ENCODE measurements at places on chromosomes 4 and X.
A peak's percentile ranks its signal among the peaks of the same experiment; 100 is the strongest.

- no peak for DNase-seq
Observed at GRCh38 chr4:2875556-2875955, 31.9 kb downstream of the ADD1 start.

DNA sequence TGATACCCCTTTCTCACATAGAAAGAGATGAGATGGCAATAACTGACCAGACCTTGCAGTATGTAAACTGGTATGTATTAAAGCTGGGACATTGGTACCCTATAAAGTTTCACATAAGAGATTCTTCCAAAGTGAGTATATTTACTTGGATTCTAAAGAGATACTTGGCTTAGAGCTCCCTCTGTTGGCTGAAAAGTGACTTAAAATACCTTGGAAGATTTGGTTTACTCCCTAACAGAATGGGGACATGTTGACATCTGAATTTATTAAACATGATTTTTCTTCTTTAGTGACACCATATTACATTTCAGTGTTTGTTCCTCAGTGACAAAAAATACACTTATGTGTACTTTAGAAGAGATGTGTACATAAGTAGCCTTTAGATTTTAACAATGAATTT is 47.9 kb upstream of the RGN start:
- no peak for DNase-seq

- DNase-seq = no peak
Observed at GRCh38 chr4:112854420-112854819, 195.0 kb upstream of the ANK2 start.

DNA sequence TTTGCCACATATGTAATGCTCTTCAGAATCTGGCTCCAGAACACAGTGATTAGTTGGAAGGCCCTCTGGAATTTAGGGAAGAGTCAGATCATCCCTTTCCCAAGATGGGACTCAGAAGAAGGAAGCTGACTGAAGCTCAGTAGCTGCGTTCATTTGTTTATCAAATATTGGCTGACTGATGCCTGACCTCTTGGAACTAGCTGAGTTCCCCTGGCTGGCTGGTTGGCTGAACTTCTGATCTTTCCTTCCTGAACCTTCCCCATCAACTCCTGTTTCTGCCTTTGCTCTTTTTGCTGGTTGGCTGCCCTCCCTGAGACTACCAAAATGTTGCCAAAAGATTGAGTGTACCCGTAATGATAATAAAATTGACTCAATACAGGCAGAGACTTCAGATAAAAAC is 866.5 kb upstream of the INTU start:
- no peak for DNase-seq

- DNase-seq = no peak
Observed at GRCh38 chr4:33914386-33914785, 2329.9 kb downstream of the ARAP2 start.

- DNase-seq = no peak
Observed at GRCh38 chr4:81113024-81113423, 82.5 kb downstream of the BMP3 start.

GRCh38 chr4:98125585-98125984 is 17.7 kb downstream of the STPG2 start:
- no peak for DNase-seq

DNA sequence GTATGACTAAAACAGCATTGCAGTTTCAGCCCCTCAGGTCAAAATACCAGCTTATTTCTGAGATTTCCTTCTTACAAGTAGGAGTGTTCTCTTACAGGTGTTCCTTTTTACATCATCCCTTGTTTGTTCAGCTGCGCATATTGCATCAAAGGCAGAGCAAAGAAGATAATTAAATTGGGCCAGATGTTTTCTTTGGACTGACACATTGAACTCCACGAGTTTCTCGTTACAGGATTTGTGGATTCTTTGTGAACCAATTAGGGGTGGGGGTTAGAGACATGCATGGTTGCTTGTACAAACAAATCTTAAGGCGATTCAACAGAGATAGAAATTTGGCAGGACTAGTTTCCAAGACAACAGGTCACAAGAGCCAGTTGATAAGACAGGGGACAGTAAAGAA is 95.7 kb downstream of the SPANXN4 start:
- no peak for DNase-seq

GRCh38 chr4:15231265-15232091 is 196.4 kb upstream of the C1QTNF7 start:
- DNase-seq = peak; percentile 16

- no peak for DNase-seq
Observed at GRCh38 chr4:72817012-72817411, 248.0 kb upstream of the ADAMTS3 start.

GRCh38 chr4:53094040-53094439 is 231.9 kb downstream of the RASL11B start:
- DNase-seq = no peak

DNA sequence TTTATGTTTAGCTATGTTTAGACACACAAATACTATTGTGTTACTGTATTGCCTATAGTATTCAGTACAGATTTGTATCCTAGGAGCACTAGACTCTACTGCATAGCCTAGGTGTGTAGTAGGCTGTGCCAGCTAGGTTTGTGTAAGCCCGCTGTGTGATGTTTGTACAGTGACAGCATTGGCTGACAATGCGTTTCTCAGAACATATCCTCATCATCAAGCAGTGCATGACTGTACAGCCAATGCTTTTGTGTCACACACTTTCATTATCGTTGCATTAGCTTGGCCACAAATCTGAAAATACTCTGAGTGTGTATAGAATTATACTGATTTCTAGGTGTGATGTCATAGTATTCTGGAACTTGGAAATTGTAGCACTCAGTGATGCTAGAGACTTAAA is 63.4 kb downstream of the CLDN34 start:
- no peak for DNase-seq

Measured in nucleus accumbens (tissue), 56 donors.